ENCODE measurements at places on chromosomes 12 and 14.

GRCh38 chr12:107163413-107163812, 70.1 kb upstream of the CRY1 start:
- DNase-seq: no peak

DNA sequence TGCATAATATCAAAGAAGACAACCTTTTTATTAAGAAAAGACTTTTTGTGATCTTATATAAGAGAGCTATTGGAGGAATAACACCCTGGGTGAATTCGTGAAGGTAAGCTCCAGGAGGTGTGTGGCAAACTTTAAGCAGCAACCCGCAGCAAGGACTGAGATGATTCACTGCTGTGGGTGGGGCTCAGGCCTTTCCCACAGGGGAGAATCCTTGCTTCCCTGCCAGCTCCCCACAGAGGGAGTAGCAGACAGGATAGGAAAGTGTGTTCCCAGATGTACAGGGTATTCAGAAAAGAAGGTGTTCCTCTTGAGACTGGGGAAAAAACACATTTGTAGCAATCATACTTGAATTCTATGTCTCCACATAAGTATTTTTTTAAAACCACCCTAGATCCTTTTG, 9.2 kb downstream of the NDUFA12 start:
- DNase-seq: peak; percentile 44

- DNase-seq: peak; percentile 58
Measured at GRCh38 chr12:49809381-49809905, 18.8 kb downstream of the NCKAP5L start.

DNA sequence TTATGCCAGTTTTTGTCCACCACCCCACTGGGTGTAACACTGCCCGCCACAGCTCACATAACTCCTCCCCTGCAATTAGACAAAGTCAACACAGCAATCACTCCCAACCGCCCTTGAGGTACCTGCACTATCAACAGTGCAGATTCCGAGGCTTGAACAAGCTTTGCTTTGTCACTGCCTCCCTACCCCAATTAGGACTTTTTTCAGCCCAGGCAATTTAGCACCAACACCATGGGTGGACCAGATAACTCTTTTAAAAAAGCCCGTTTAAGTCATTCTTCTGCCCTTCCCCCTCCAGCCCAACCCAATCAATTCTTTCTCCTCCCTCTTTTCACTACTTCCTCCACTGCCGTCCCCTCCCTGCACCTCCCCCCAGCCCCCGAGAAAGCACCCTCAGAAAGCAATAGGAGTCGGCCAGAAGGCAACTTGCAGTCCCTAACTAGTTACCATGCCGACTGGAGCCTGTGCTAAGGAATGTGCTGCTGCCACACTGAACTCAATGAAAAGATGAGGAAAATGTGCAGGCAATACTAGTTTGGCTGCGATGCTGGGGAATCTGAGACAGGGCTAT, 45.7 kb upstream of the OTX2 start:
- no peak for DNase-seq

GRCh38 chr12:123278101-123278627, 6.5 kb upstream of the CDK2AP1 start:
- DNase-seq: no peak

All from skeletal muscle cell (primary cell).